ENCODE measurements at places on chromosomes 4 and X.
A peak's percentile ranks its signal among the peaks of the same experiment; 100 is the strongest.

DNA sequence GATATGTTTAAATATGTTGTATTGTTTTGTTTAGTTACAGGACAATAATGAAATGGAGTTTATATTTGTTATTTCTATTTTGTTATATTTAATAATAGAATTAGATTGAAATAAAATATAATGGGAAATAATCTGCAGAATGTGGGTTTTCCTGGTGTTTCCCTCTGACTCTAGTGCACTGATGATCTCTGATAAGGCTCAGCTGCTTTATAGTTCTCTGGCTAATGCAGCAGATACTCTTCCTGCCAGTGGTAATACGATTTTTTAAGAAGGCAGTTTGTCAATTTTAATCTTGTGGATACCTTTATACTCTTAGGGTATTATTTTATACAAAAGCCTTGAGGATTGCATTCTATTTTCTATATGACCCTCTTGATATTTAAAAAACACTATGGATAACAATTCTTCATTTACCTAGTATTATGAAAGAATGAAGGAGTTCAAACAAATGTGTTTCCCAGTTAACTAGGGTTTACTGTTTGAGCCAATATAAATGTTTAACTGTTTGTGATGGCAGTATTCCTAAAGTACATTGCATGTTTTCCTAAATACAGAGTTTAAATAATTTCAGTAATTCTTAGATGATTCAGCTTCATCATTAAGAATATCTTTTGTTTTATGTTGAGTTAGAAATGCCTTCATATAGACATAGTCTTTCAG is 26.9 kb downstream of the NUDT6 start:
- DNase-seq = no peak

GRCh38 chr4:125828346-125828745 is 513.6 kb downstream of the FAT4 start:
- DNase-seq = no peak

GRCh38 chrX:108312957-108313356 is 125.3 kb downstream of the COL4A6 start:
- peak; percentile 91 for DNase-seq

GRCh38 chr4:77202491-77202890 is 45.5 kb downstream of the CCNG2 start:
- DNase-seq = no peak

DNA sequence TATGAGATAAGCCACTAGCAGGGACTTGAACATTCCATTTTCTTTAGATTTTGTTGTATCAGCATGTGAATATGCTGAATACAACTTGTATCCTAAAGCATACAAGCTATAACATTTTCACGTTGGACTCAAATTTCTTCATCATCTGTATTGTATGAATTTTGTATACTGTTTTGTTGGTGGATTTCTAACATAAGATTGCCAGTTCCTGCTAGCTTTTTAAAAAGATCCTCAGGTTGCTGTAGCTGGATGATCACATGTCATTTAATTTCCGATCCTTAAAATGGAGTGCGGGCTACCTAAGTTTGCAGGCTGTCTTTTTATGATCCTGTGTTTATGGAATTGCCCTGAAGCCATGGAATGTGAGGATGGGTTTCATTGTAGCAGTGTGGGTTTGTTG is 6.9 kb downstream of the PDLIM5 start:
- DNase-seq = no peak

DNA sequence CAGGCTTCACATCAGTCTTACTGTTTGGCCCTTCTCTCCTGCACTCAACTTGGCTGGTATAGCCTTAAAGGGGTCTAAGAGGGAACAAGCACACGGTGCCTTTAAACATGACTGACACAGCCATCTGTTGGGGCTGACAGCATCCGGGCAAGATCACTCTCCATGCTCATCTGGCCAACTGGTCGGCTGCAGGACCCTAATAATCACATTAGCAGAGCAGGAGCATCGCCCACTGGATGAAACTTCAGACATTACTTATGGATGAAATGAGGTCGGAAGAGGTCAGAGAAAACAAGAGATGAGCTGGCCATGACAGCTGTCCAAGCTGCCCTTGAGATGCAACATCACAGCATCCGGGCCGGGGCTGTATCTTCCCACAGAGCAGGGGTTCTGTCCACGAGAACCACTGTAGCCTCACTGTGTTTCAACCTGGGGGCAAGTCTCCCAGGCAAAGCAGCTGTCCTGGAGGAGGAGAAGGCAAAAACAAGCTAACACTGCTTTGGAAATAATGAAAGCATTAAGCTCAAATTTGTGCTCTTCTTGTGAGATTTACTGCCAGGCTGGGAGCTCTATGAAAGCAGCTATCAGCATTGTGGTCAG is 94.4 kb upstream of the TTC29 start:
- no peak for DNase-seq

DNA sequence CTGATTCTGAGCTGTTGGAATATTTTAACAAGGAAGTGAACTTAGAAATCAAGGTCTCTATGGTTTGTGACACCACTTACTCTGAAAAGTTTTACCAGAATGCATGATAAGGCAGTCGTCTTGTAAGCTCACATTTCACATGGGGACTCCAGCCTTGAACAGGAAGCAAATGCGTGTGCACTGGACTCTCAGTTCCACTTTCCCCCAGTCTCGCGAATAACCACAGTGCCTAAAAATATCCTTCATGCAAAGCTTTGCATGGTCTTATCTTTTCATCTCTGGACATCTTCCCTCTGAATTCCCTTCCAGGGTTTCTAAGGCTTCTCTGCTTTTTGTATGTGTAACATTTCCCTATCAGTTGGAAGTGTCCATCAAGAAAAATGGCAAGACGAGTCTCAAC is 581.8 kb downstream of the NLGN4X start:
- no peak for DNase-seq

DNA sequence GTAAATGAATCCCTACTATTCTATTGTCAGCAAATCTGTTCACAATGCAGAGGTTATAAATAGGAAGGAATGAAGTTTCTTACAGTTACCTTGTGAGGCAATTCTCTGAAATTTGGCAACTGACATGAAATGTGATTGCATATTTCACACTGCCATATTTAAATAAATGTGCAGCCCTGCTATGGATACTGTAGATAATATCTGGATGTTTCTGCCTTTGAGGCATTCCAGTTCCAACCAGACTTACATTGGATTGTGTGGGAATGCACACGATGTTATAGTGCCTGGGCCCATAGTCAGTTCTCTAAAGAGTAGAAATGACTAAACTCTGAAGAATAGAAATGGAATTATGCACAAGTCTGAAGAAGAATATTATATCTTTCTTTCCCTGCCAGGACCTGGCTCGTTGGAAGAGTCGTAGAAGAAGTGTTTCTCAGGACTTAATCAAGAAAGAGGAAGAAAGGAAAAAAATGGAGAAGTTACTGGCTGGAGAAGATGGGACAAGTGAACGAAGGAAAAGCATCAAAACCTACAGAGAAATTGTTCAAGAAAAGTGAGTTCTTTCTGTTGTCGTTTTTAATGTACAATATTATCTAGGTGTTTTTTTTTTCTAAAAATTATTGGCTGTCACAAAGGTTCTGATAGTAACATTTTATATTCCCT is 102.7 kb downstream of the PHOX2B start:
- no peak for DNase-seq

GRCh38 chrX:107674480-107675364 is 46.4 kb downstream of the PRPS1 start:
- DNase-seq = no peak

- no peak for DNase-seq
Observed at GRCh38 chrX:37380256-37380655, 31.1 kb downstream of the PRRG1 start.

DNA sequence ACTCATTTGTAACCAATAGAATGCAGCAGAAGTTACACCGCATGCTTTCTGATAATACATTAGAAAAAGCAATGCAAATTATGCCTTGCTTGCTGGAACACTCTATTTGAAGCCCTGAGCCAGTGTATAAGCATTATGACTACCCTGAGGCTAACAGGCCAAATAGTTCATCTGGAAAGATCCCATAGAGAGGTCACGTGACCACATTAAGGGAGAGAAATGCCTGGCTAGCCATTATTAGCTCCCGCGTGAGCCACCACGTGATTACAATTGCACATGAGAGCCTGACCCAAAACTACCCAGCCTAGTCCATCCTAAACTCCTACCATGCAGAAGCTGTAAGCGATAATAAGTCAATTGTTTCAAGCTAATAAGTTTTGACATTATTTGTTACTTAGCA is 472.9 kb upstream of the GALNTL6 start:
- no peak for DNase-seq

DNA sequence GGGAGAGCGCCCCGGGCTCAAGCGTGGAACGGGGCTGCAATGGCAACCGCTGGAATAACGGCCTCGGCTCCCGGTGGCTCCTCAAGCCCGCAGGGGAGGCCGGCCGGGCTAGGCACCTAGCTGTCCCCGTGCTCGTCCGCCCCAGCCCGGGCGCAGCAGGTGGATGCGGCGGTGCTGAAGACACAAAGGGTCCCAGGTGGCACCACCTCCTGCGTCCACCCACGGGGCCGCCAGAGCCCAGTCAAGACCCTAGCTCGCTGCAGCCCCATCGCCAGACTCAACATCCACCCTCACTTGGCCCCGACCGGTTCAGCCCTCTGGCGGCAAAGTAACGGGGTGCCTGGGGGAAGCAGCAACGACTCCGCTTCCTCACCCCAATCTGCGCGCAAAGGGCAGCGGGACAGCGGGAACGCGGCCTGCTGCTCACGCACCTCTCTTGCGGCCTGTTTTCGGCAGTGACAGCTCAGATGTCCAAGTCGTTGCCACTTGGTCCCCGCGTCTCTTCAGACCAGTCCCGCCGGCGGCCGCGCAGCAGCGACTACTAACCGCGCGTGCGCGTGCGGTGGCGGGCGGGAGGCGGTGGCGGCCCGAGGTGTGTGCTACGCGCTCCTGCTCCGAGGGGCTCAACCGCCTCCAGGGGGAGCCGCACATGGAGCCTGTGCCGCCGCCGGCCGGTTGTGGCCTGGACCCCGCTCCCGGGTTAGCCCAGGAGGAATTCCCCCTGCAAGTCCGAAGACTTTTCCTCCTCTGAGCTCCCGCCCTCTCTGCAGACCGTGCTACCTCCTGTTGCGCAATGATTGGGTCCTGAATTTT is at the start of gene CLGN:
CLGN (minus strand) TSS at position 543 of the 813 bp plus-strand sequence. CDS start 14,570 bp downstream, outside the sequence.
- DNase-seq = peak; percentile 66

- no peak for DNase-seq
Observed at GRCh38 chr4:188536826-188537225, 397.6 kb downstream of the TRIML1 start.

- no peak for DNase-seq
Observed at GRCh38 chr4:48194971-48195370, 60.9 kb upstream of the TXK start.

- DNase-seq = no peak
Observed at GRCh38 chrX:129646566-129647417, 8.0 kb downstream of the APLN start.

DNA sequence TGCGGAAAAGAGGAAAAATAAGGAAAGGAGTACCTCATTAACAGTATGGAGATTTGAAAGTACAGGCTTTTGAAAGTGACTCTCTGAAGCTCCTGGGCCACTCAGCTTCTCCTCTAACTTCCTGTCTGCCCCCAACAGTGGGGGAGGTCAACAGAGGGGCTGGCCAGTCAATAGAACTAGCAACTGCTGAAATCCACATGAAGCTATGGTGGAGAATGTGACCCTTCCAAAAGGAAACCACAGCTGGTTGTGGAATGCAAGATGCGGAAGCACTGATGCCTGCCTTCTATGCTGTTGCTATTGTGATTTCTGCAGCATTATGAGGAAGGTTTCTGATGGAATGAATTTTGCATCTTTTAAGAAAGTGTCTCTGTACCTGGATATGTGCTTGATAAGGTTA is 2.4 kb downstream of the CORIN start:
- DNase-seq = no peak

DNA sequence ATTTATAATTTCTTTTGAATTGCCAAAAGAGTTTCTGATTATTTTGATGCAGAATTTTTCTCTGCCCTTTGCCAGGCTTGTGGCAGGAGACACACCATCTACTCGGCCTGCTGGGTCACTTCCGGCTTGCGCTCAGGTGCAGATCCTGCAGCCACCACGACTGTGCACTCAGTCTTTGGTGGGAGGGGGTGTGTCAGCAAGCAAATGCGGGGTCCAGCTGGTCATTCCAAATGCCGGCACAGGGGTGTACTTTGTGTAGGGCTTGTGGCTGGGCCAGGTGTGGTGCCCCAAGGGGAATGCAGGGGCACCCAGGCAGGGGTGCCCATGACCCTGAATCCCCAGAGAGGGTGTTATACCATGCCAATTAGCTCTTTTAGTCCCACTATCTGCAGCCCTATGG is 673.0 kb downstream of the TLL1 start:
- no peak for DNase-seq

DNA sequence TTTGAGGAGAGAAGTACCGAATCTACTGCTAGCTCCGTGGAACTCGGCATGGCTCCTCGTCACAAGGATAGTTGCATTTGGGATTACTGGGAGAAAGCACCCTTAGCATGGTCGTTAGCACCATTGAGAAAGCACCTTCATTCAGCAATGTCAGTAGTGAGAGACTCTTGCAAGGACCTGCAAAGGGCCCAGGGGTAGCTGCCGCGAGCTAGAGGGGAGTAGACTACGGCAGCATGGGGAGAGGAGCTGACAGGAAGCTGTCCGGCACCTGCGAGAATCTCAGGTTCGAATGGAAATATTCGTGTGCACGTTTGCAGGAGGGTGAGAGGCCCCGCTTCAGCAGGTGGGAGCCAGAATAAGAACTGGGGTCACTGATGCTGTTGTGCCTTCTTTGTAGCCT is 20.2 kb downstream of the TLR10 start:
- DNase-seq = no peak

Measured in NCI-H2081 (cell line).